ENCODE measurements at places on chromosomes 11 and 22.

DNA sequence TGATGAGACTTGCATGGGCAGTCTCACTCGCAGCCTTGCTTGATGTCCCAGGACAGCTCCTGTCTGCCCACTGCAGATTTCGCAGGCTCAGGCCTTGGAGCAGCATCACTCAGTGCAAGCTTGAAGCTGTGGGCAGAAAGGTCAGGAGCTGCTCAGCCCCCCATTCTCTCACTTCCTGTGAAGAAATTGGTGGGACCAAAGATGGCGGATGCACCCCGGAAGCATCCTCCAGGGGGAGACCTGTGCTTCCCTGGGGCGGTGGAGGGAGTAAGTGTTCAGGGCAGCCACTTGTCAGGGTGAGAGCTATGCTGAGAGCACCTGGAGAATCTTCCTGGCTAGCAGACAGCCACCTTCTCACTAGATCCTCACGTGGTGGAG is 11.3 kb downstream of the PLAAT2 start:
- no peak for DNase-seq

- peak; percentile 40 for DNase-seq
Measured at GRCh38 chr22:17198170-17199002, 20.8 kb downstream of the ADA2 start.

DNA sequence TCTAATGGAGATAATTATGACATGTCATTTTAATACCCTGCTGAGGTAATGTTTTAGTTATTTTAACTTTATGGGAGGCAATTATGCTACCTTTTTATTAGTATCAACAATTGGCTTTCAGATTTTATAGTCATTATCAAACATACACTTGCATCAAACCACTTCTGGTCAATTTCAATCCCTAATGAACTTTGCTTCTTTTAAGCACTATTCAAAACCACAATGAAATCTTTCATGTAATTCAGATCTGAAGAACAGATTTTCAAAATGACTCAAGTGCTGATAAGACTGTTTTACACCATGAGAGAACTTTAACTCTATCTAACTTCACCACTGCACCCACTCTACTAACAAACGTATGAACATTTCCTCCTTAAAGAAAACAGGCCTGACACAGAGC is 25.9 kb upstream of the CCDC34 start:
- no peak for DNase-seq

DNA sequence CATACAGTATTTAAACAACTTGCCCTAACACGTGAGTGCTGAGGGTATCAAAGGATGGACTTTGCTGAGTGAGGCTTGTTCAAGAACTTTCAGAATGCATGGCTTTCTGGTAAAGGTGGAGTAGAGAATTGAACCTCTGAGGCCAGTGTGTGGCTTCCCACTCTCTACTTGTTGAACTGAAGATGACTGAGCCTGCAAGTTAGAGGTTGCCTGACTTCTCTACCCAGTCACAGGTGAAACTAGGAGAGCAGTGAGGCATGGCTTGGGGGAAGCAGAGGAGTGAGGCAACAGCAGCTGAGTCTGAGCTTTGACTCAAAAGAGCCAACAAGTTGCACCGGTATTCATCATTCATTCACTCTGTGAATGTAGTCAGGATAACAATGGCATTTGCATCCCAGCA is 256.4 kb upstream of the SESN3 start:
- DNase-seq: no peak

DNA sequence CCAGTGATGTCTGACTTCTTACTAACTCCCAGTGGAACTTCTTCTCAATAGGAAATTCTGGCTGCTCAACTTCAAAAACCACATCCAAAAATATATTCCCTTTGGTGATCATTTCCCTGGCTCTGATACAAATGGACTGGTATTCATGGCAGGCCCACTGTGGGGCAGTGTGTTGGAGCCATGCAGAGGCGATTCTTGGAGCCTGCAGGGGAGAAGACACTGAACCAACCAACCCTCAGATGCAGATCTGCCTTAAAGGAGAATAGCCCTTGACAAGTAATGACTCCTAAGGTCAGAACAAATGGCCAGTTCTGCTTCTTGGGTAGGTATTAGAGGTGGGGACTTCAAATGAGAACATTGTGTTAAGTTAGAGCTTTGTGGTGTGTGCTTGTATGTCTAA is 12.2 kb downstream of the OR4D9 start:
- no peak for DNase-seq

Measured in pons (tissue), 1 donor.